Urothelium cell line (cell line): ENCODE measurements at places on chromosomes 12 and 14.

GRCh38 chr14:23569443-23570151, 2.0 kb upstream of the AP1G2 start:
- no peak for DNase-seq

- DNase-seq, result no peak
Measured at GRCh38 chr12:87901457-87901856, 127.7 kb downstream of the C12orf50 start.

- DNase-seq, result no peak
Measured at GRCh38 chr12:19520646-19521415, 81.5 kb downstream of the AEBP2 start.

DNA sequence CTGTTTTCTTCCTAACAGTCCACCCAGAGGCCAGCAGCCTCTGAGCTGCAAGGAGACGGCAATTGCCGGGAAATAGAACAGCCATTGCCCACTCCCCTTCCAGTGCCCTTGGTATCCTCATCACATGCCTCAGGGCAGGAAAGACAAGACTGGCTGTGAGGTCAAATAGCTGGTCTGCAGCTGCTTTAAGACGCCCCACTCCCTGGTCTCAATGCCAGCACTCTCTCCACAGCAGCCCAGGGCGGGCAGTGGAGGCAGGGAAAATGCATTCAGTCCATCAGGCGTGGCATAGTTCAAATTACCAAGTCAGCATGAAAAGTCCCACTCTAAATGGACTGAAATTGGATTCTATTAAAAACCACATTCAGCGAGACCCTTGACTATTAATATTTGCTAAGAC, 35.6 kb downstream of the TTC9 start:
- no peak for DNase-seq

GRCh38 chr12:68420225-68421010, 88.3 kb upstream of the MDM1 start:
- DNase-seq, result no peak

DNA sequence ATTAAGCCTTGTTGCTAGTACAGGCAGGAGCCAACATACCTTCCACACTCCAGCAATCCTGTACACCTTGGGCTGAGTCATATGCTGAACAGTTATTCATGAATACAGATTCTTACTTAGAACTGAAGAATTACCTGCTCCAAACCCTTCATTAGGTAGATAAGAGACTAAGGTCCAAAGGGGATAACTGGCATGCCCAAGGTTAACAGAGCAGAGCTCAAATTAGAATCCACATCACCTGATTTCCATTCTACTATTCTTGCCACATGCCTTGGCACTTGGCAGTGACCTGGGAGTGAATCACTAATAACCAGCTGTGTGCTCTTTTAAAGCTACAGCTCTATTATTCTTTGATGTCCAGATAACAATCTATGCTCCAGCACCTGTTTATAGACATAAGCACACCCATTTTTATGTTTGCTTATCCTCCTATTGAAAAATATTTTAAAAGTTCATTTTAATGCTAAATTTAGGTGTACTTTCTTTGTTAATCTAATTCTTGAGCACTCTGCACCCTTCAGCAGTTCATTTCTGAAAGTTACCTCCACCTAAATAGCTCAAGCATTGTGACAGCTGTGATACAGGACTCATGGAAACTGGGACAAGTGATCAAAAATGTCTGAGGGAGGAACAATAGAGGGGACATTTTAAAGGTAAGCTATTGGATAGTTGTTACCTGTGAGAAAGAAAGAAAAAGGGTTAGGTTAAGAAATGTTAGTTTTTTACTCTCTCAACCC, 19.4 kb downstream of the LPCAT3 start:
- no peak for DNase-seq

- peak; percentile 46 for DNase-seq
Measured at GRCh38 chr12:63844391-63845341, at the start of gene SRGAP1. Gene SRGAP1, plus strand, starts transcription at chr12:63844700. Its CDS starts 117 bp downstream, at chr12:63844817.

GRCh38 chr12:25253371-25254068, 2.8 kb upstream of the KRAS start:
- DNase-seq, result no peak

- peak; percentile 69 for DNase-seq
Measured at GRCh38 chr12:50614167-50614759, 109.5 kb downstream of the DIP2B start.

- DNase-seq, result peak; percentile 39
Measured at GRCh38 chr14:57189070-57189469, 79.6 kb downstream of the EXOC5 start.

- peak; percentile 58 for DNase-seq
Measured at GRCh38 chr14:53619691-53620231, 336.9 kb downstream of the BMP4 start.

DNA sequence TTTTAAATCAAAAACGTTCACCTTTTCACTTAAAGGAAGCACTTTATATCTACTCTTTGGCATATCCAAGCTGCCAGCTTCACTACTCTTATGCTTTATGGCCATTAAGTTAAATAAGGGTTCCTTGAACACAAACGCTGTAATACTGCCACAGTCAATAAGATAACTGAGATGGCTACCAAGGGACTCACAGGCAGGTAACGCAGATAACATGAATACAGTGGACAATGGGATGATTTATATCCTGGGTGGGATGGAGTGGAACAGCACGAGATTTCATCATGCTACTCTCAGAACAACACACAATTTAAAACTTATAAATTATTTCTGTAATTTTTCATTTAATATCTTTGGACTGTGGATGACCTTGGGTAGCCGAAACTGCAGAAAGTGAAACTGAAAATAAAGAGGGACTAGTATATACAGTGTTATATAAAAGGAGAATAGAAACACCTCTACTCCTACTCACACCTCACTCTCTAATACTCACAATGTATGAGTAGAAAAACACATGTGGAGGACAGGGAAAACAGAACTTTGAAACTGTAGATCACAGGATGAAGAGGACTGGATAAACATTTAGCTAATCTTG, 367.3 kb downstream of the C12orf50 start:
- DNase-seq, result no peak

DNA sequence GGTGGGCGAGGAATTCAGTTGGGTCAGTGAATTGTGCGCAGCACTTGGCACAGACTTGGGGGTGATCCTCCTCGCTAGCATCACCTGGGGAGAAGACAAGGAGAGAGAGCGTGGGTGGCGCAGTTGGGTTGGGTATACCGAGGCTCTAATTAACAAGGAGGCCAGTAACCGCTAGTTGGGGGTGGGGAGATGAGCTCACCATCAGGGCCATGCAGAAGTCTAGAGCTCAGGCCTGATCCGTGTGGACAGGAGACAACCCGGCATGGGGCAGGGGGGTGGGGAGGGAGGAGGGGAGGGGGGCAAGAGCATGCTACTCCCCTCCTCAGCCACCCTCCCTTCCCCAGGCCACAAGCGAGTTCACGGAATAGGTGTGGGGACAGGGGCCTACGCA, 580 bp downstream of the SALL2 start:
- DNase-seq, result peak; percentile 31

DNA sequence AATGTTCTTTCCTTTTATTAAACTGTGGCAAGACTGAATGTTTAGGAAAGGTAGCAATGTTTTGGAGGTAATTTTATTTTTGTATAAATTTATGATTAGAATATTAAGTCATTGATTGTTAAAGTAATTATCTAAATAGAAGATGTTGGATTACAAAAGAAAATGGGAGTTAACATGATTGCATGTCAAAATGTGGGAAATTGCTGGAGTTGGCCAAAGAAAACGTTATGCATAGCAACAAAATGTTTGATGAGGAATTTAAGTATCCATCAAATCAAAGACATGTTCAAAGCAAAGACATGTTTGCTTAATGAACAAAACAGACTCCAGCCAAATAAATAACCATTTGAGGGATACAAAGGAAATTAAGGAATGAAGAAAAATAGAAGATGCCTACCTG, 3.2 kb upstream of the MLH3 start:
- no peak for DNase-seq

DNA sequence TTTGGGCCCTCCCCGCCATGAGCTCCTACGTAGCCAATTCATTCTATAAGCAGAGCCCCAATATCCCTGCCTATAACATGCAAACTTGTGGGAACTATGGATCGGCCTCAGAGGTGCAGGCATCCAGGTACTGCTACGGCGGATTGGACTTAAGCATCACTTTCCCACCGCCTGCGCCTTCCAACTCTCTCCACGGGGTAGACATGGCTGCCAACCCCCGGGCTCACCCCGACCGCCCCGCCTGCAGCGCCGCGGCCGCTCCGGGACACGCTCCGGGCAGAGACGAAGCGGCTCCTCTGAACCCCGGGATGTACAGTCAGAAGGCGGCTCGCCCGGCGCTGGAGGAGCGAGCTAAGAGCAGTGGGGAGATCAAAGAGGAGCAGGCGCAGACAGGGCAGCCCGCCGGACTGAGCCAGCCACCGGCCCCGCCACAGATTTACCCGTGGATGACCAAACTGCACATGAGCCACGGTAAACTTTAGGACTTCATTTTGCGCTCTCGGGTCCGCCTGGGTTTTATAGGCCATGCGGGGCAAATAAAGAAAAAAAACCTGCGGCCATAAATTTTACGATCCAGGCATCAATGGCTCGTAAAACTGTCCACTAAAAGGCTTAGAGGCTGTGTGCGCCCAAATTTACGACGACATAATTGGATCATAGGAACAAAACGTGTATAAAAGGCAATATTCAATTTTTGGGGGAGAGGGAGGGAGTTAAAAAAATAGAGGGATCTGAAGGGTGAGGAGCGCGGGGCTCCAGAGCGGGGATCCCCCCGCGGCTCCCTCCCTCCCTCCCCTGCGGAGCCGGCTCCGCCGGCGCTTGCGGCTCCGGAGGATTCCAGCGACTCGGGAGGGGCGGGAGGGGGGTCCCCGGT, 493 bp downstream of the HOXC5 start:
- no peak for DNase-seq

GRCh38 chr12:51269174-51270066, 795 bp downstream of the SMAGP start:
- DNase-seq, result peak; percentile 58

- DNase-seq, result no peak
Measured at GRCh38 chr12:61384511-61384910, 875.7 kb upstream of the USP15 start.

GRCh38 chr14:94058674-94059138, 22.3 kb downstream of the DDX24 start:
- DNase-seq, result no peak

GRCh38 chr12:93060666-93061472, 131.8 kb upstream of the EEA1 start:
- no peak for DNase-seq

DNA sequence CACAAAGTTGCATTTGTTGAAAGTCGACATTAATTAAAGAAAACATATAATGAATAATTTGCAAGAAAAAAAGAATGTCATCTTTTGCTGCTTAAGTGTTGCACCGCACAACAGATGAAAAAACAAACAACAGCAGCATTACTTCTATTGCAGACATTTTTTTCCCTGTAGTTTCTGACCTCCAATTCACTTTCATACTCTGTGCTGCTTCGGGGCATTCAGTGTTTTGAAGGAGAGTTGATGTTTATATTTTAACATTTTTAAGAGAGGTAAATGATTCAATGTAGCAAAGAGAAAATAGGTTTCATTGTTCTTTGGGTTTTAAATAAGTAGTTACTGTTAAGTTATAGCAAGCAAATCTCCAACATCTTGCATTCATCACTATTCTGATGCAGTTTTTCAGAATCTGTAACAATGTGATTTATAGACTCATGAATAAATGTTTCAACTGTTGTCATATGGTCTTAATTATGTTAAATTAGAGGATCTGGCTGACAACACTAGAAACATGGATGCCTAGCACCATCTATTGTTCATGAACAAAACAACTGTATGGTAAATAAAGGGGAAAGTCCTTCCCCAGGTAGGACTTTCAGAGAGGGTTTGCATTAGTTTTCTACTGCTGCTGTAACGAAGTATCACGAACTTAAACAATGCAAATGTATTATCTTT, 168.1 kb downstream of the BCAT1 start:
- no peak for DNase-seq
